Stimulated activated CD4-positive, alpha-beta T cell treated with anti-CD3 and anti-CD28 coated beads, Interleukin-4, amount 100 ng/mL, for 24 hours (primary cell): ENCODE measurements at places on chromosomes 5 and 9.
A peak's percentile ranks its signal among the peaks of the same experiment; 100 is the strongest.

GRCh38 chr9:72478966-72479365 lies 42.4 kb upstream of the TMC1 start:
- DNase-seq: no peak

GRCh38 chr5:97041239-97041638 lies 101.2 kb downstream of the LIX1 start:
- no peak for DNase-seq

GRCh38 chr9:128392302-128393144 lies 21.3 kb downstream of the URM1 start:
- DNase-seq: no peak

DNA sequence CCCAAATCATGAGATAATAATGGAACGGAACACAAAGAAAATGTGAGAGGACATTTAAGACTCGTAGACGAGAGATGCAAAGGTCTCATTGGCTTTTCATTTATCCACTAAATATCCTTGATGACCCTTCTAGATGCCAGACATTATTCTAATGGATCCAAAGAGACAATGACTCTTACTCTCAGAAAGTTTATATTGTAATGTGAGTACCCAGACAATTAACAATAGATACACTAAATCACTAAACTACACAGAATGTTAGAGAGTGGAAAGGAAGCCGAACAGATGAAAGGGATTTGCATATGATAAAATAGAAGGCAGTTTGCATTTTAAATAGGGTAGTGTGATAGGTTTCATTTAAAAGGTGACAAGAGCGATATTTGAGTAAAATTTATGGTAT lies 973.3 kb downstream of the TAF11L14 start:
- no peak for DNase-seq

DNA sequence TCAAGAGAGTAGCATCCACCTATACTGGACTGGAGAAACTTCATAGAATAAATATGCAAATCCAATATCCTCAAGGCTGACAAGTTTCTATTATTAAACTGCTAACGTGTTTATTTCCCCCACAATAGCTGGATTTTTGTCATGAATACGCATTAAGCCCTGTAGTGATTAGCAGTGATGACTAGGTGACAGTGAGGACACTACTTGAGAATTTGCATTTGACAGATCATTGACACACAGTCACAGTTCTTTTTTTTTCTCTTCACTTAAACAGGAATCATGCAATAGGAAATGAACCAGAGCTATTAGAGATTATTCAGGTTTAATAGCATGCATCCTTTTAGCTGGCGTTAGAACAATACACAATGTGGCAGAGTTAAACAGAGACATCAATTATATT lies 35.3 kb downstream of the MPDZ start:
- DNase-seq: no peak

GRCh38 chr5:96662725-96663518 lies 746 bp downstream of the CAST start:
- DNase-seq: peak; percentile 85

DNA sequence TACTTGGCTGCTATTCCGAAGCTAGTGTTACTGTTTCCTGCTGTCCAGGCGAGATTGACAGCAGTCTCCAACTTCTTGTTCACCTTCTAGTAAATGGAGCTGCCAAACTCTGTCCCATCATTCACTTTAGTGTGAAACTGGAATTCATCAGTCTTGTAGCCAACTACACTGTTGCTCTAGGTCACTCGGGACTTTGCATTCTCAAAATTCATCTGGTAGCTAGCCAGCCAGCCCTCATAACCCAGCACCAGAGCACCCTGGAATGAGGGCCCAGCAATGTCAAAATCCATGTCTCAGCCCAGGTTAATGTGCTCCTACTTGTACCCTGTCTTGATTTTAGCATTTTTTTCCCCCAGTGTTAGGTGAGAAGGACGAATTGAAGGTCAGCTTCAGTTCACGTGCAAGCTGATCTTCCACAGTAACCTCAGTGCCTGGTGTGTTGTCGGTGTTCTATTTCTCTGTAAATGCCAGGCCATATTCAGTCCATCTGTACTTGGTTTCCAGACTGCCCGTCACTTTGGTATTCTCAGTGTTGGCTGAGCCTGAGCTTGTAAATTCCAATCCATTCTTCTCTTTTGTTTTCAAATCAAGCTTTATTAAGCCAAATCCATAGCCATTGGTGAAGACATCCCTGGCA lies 28.9 kb downstream of the ZNF169 start:
- DNase-seq: no peak

DNA sequence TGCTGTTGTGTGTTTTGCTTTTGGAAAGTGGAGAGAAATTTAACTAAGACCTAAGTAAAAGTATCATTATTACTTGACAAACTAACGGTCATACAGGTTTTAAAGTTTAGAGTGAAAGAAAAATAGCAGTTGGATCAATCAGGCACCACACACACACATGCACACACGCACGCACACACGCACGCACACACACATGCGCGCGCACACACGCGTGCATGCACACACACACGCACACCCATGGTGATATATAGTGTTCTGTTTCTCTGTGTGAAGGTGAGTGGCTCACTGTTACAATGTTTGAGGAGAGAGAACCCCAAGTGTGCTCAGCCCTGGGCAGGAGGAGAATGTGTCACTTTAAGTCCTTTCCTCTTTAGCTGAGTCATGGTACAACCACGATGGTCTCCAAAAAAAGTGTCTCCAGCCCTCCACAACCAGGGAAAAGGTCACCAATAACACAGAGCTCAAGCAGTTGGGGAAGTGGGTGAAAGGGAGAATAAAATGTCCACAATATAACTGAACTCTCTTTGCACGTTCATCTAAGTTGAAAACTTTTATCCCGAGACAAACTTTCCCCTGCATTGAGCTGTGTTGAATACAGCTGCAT lies 3.2 kb downstream of the ZNF366 start:
- DNase-seq: no peak

GRCh38 chr9:131349881-131350563 lies 43.9 kb upstream of the PRRC2B start:
- peak; percentile 89 for DNase-seq

GRCh38 chr9:126465977-126466376 lies 139.3 kb downstream of the MVB12B start:
- DNase-seq: no peak
